Thoracic aorta (tissue), 2 donors: ENCODE measurements at places on chromosomes 6 and 20. TPM values are rescaled to one million over a fixed set of nuclear protein-coding genes. Genes with fewer than 3 reads are reported as not detected.

The CST7 gene
- 5.4 TPM for total RNA-seq

The DEFB132 gene
- not detected for total RNA-seq

The TPD52L1 gene
- 73.5 TPM for total RNA-seq

The NOX3 gene
- not detected for total RNA-seq

The HRH3 gene
- not detected for total RNA-seq

The NKAPL gene
- total RNA-seq, result 0.49 TPM

The SNPH gene
- 14.6 TPM for total RNA-seq

The OLIG3 gene
- total RNA-seq, result not detected

The MTG2 gene
- total RNA-seq, result 28.0 TPM

- no peaks in the 10 kb centered on the region for H3K27me3 ChIP-seq
- H3K4me3 ChIP-seq, result no peak overlapping the region
- H3K27ac ChIP-seq, result no peak overlapping the region
- no peaks in the 10 kb centered on the region for H3K4me1 ChIP-seq
- DNase-seq, result no peak
Measured at GRCh38 chr6:159279790-159280277, 110.6 kb downstream of the FNDC1 start.

DNA sequence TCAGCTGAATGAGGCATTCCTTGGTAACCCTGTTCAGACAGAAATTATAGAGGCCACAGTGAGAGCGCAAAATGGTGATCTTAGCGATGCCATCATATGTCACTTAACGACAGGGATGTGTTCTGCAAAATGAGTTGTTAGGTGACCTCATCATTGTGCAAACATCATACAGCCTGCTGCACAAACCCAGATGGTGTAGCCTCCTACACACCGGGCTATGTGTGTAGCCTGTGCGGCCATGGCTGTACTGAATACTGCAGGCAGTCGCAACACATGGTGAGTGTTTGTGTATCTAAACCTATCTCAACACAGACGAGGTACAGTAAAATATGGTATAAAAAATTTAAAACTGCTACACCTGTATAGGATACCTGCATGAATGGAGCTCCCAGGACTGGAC, 234.1 kb upstream of the PMEPA1 start:
- no peak overlapping the region for H3K4me3 ChIP-seq
- DNase-seq, result no peak
- no peaks in the 10 kb centered on the region for H3K36me3 ChIP-seq

GRCh38 chr20:34506480-34506879, 9.7 kb upstream of the DYNLRB1 start:
- H3K4me3 ChIP-seq, result no peak overlapping the region
- H3K4me1 ChIP-seq, result no peaks in the 10 kb centered on the region
- DNase-seq, result no peak
- H3K27ac ChIP-seq, result no peak overlapping the region
- H3K36me3 ChIP-seq, result peaks cover 14% of the 10 kb centered on the region
- no peaks in the 10 kb centered on the region for H3K27me3 ChIP-seq

- H3K4me1 ChIP-seq, result peaks cover 13% of the 10 kb centered on the region
- H3K27me3 ChIP-seq, result no peaks in the 10 kb centered on the region
- H3K36me3 ChIP-seq, result no peaks in the 10 kb centered on the region
Measured at GRCh38 chr20:35597186-35597585, 18.4 kb upstream of the SPAG4 start.

- no peak overlapping the region for H3K27ac ChIP-seq
- H3K4me3 ChIP-seq, result no peak overlapping the region
- no peaks in the 10 kb centered on the region for H3K27me3 ChIP-seq
- H3K4me1 ChIP-seq, result no peaks in the 10 kb centered on the region
- no peaks in the 10 kb centered on the region for H3K36me3 ChIP-seq
- no peak for DNase-seq
Measured at GRCh38 chr6:39281312-39281980, 32.8 kb downstream of the KCNK17 start.

- peaks cover 48% of the 10 kb centered on the region for H3K4me1 ChIP-seq
- peaks cover 44% of the 10 kb centered on the region for H3K36me3 ChIP-seq
- peak overlapping the region; percentile 70 for H3K27ac ChIP-seq
- DNase-seq, result no peak
Measured at GRCh38 chr20:36527331-36528125, 13.8 kb upstream of the MYL9 start.

DNA sequence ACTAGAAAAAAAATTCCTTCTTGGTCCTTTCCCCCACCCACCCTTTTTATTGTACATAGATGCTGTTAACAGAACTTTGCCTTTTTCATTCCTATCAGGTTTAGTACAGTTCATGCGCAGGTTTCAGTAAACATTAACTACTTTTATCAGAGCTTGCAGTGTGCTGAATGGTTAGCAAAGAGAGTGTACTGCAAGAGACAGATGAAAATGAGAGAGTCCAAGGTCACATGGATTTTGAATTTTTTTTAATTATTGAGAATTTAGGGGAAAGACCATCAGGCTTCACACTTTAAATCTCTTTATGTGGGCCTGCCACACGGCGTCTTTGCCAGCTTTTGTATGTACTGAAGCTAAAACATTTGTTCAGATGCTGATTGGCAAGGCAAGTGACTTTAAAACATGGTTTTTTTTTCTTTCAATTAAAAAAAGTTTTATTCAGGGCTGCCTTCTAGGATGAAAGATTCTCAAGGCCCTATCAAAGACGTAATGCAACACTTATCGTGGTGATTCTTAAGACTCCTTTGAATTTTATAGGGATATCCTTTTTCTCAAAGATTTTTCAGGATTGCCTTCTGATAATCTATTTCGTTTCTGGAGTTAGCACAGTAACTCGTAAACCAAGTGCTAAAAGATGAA, 32.2 kb downstream of the RREB1 start:
- H3K27ac ChIP-seq, result no peak overlapping the region
- H3K4me1 ChIP-seq, result peaks cover 34% of the 10 kb centered on the region
- no peaks in the 10 kb centered on the region for H3K27me3 ChIP-seq
- no peaks in the 10 kb centered on the region for H3K36me3 ChIP-seq
- DNase-seq, result no peak

- no peaks in the 10 kb centered on the region for H3K4me1 ChIP-seq
- DNase-seq, result no peak
- no peak overlapping the region for H3K27ac ChIP-seq
- no peaks in the 10 kb centered on the region for H3K27me3 ChIP-seq
- H3K36me3 ChIP-seq, result no peaks in the 10 kb centered on the region
Measured at GRCh38 chr6:134950482-134950881, 581 bp upstream of the ALDH8A1 start.

- H3K36me3 ChIP-seq, result no peaks in the 10 kb centered on the region
- no peaks in the 10 kb centered on the region for H3K27me3 ChIP-seq
- H3K4me3 ChIP-seq, result peak overlapping the region; percentile 69
- peak overlapping the region; percentile 41 for H3K27ac ChIP-seq
- peaks cover 20% of the 10 kb centered on the region for H3K4me1 ChIP-seq
- DNase-seq, result no peak
Measured at GRCh38 chr6:37783025-37783855, 36.3 kb upstream of the ZFAND3 start.

- H3K4me1 ChIP-seq, result peaks cover 34% of the 10 kb centered on the region
- peak overlapping the region; percentile 92 for H3K27ac ChIP-seq
- peaks cover 16% of the 10 kb centered on the region for H3K36me3 ChIP-seq
- no peak for DNase-seq
Measured at GRCh38 chr20:50930976-50931305, 296 bp downstream of the ADNP start.

DNA sequence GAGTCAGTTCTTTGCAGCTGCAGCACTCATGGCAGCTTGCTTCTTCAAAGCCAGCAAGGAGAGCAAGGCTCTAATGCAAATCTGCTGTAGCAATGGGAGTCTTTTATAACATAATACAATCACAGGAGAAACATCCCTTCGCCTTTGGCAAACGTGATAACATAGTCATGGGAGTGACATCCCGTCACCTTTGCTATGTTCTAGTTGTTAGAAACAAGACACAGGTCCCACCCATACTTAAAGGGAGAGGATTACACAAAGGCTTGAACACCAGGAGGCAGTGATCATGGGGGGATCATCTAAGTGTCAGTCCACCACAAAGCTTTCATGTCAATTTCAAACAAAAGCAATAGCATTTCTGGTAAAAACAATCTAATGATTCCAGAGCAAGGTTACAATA, 40.1 kb upstream of the PHACTR2 start:
- no peak overlapping the region for H3K4me3 ChIP-seq
- H3K4me1 ChIP-seq, result peaks cover 9% of the 10 kb centered on the region
- H3K27ac ChIP-seq, result no peak overlapping the region
- no peaks in the 10 kb centered on the region for H3K36me3 ChIP-seq

DNA sequence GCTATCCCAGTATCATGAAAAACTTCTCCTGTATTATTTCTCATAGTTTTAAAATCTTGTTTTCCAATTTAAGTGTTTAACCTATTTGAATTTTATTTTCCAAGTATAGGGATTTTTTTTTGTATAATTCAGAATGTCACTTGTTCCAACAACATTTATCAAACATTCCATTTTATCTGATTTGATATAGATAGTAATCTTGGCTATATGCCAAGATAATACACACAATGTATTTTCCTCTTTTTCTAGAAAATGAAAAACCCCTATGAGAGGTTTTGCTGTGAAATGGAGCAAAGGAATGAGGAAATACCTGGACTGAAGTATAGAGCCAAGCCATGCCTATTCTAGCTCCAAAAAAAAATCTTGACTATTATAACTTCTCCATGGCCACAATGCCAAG, 628.9 kb downstream of the HTR1B start:
- no peaks in the 10 kb centered on the region for H3K27me3 ChIP-seq
- no peaks in the 10 kb centered on the region for H3K36me3 ChIP-seq
- no peak overlapping the region for H3K4me3 ChIP-seq
- H3K27ac ChIP-seq, result no peak overlapping the region
- DNase-seq, result no peak
- H3K4me1 ChIP-seq, result no peaks in the 10 kb centered on the region

DNA sequence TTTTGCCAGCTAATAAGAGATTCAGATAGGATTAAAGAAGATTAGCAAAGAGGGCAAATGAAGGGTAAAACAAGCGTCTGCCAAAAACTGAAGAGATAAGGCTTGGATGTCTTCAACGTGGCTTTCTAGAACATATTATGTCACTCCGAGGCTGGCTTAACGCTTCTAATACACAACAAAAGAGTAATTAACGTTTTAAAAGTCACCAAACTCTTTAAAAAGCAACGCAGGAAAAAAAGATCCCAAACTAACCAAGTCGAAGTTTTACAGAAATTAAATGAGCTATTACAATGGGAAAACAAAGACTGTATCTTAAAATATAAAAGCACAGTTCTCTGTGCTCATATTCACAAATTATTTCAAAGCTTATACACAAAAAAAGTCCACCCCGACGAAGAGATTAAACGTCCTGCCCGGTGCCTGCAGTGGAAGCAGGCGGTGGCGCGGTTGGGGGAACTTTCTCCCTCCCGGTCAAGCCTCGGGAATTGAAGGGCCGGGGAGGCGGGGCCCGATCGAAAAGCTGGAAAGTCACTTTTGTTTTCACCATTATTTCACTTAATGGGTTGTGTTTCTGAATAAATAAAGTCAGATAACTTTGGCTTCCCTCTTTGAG, 1.2 kb downstream of the MAK start:
- no peak for DNase-seq
- H3K4me1 ChIP-seq, result no peaks in the 10 kb centered on the region
- H3K27me3 ChIP-seq, result no peaks in the 10 kb centered on the region
- H3K4me3 ChIP-seq, result peak overlapping the region; percentile 78
- no peaks in the 10 kb centered on the region for H3K36me3 ChIP-seq
- H3K27ac ChIP-seq, result no peak overlapping the region

GRCh38 chr6:35360349-35361138, 18.2 kb downstream of the PPARD start:
- no peaks in the 10 kb centered on the region for H3K36me3 ChIP-seq
- no peak overlapping the region for H3K4me3 ChIP-seq
- H3K4me1 ChIP-seq, result peaks cover 40% of the 10 kb centered on the region
- peak overlapping the region; percentile 49 for H3K27ac ChIP-seq

- H3K4me3 ChIP-seq, result peak overlapping the region; percentile 41
- DNase-seq, result no peak
- H3K27ac ChIP-seq, result no peak overlapping the region
- no peaks in the 10 kb centered on the region for H3K27me3 ChIP-seq
Measured at GRCh38 chr20:50464026-50464724, 46.0 kb upstream of the PTPN1 start.

DNA sequence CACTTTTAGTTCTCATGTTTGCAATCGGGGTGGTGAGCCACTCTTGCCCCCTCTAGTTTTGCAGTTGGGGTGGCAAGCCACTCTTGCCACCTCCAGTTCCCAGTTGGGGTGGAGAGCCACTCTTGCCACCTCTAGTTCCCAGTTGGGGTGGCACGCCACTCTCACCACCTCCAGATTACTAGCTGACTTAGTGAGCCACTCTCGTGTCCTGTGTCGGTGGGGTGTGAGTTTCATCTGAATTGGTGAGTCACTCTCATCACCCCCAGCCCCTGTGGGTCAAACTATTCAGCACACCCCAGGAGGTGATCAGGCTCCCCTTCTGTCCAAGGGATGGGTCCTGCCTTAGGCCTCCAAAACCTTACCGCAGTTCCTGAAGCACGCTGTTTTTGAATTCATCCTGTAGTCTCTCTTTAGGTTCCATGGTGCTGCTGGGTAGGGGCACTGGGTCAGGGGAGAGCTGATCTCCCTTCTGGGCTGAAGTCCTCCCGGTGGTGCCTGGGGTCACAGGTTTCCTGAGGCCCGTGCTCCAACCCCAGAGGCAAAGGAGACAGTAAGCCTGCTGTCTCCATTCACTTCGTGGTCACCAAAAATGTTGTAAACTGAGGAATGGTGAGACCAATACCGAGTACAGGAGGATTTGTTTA, 224.2 kb upstream of the SYNCRIP start:
- peak overlapping the region; percentile 67 for H3K27ac ChIP-seq
- DNase-seq, result no peak
- no peaks in the 10 kb centered on the region for H3K27me3 ChIP-seq
- no peaks in the 10 kb centered on the region for H3K36me3 ChIP-seq
- H3K4me3 ChIP-seq, result peak overlapping the region; percentile 71

DNA sequence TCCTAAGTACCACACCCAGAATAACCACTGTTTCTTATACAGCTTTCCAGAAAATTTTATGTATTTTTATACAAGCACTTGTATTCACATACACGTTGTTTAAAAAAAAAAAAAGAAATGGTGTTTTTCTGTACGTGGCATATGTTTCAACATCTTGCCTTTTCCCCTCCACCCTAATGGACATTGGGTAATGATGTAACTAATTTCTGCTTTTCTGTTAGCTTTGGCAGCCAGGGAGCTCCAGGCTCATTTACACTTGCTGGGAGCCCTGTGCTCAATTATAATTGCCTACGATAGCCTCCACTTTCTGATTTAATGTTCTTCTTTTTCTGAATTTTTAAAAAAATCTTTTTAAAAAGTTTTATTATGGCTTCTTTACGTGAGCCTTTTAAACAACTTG, 352.4 kb downstream of the UTRN start:
- DNase-seq, result no peak
- H3K36me3 ChIP-seq, result no peaks in the 10 kb centered on the region
- no peaks in the 10 kb centered on the region for H3K4me1 ChIP-seq
- H3K27me3 ChIP-seq, result no peaks in the 10 kb centered on the region
- no peak overlapping the region for H3K4me3 ChIP-seq
- H3K27ac ChIP-seq, result no peak overlapping the region

DNA sequence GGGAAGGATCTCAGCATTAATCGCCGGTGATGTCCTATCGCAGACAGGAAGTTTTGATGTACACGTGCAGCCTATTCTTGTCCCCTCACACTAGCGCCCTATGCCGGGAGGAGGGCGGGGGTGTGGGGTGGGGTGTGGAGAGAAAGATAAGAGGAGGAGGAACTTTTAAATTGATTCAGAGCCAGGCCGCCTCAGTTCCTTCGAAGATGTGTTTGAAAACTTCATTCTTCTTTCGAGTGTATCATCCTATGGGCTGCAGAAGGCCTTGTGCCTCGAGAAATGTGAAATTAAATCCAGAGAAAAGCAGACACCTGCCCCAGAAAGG, 2.5 kb upstream of the POU3F2 start:
- peaks cover 21% of the 10 kb centered on the region for H3K4me1 ChIP-seq
- H3K27ac ChIP-seq, result no peak overlapping the region
- DNase-seq, result no peak
- no peaks in the 10 kb centered on the region for H3K36me3 ChIP-seq
- H3K27me3 ChIP-seq, result peaks cover 34% of the 10 kb centered on the region

- no peak overlapping the region for H3K27ac ChIP-seq
- no peak overlapping the region for H3K4me3 ChIP-seq
- no peaks in the 10 kb centered on the region for H3K36me3 ChIP-seq
- no peak for DNase-seq
Measured at GRCh38 chr6:44169154-44169553, 10.5 kb downstream of the CAPN11 start.
